ENCODE measurements at places on chromosomes 16 and 17.
A peak's percentile ranks its signal among the peaks of the same experiment; 100 is the strongest.

DNA sequence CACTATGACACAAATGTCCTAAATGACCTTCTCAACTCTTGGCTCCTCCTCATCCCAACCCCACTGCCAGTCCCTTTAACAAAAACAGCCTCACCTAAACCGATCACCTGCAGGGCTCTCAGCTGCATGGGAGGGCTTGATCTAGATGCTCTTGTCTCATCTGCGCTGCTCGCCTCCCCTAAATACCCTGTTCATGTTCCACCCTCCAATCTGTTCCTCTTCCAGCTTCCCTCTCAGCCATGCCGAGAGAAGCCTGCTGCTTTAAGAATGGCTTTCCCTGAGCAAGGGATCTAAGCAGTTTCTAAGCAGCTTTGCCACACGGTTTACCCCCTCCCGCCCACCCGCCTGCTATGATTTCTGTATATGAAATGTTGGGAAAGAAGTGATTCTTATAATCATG is 23.7 kb downstream of the PIPOX start:
- no peak for DNase-seq

DNA sequence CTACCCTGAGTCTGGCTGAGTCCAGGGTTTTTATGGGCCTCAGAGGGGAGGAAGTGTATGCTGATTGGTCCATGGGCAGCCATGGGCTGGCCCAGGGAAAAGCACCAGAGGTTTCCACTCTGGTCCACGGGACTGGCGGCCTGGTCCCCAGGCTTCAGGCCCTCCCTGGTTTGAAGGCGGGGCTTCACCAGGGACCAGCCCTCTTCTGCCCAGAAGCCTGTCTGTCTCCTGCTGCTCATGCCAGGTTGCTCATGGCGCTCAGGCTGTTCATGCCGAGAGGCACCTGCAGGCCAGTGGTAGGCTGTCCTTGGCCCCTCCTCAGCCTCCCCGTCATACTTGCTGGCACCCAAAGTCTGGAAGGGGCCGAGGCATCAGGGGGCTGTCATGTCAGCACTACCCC is 45.0 kb upstream of the CLEC19A start:
- no peak for DNase-seq

DNA sequence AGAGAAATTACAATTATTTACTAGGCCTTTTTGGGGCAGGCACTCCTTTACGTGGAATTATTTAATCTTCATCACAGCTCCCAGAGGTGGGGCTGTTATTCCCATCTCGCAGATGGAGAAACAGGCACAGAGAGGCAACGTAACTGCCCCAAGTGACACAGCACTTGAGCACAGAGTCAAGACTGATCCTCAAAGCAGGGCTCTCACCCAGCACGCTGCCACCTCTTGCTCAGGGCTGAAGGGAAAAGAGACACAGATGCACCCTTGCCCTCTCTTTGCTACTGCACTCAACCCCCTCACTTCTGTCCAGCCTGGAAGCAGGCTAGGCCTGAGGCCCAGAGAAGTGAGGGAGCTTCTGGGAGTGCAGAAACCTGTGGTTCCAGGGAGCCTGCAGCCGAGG is 4.4 kb downstream of the ADAM11 start:
- DNase-seq, result no peak

DNA sequence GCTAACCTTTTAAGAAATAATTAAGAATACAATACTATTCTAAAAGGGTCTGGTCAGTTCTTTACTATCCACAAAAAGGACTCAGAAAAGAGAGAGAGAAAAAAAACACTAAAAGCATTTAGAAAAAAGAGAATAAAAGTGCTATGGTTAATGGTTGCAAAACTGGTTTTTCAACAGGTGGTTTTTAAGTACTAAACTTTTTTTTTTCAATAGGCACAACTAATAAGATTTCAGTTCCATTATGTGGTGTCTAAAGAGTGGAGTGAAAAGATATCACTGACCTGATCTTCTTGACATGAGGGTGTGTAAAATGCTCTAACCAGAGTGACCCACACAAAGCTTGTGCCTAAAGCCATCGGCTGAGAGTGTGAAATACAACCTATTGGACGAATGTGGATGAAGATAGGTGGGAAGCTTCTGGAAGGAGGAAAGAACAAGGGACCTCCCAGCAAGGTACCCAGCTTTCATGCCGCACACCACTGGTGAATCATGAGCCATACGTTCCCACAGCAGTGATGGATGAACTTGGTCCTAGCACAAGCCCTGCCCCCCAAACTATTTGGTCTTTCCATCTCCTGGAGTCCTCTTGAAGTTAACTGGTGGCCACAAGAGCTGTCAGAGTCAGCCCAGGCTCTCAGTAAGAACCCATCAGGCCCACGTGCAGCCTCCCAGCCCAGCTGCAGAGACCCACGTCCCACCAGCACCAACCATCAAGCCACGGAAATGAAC is 103.0 kb downstream of the ZFHX3 start:
- DNase-seq, result no peak

DNA sequence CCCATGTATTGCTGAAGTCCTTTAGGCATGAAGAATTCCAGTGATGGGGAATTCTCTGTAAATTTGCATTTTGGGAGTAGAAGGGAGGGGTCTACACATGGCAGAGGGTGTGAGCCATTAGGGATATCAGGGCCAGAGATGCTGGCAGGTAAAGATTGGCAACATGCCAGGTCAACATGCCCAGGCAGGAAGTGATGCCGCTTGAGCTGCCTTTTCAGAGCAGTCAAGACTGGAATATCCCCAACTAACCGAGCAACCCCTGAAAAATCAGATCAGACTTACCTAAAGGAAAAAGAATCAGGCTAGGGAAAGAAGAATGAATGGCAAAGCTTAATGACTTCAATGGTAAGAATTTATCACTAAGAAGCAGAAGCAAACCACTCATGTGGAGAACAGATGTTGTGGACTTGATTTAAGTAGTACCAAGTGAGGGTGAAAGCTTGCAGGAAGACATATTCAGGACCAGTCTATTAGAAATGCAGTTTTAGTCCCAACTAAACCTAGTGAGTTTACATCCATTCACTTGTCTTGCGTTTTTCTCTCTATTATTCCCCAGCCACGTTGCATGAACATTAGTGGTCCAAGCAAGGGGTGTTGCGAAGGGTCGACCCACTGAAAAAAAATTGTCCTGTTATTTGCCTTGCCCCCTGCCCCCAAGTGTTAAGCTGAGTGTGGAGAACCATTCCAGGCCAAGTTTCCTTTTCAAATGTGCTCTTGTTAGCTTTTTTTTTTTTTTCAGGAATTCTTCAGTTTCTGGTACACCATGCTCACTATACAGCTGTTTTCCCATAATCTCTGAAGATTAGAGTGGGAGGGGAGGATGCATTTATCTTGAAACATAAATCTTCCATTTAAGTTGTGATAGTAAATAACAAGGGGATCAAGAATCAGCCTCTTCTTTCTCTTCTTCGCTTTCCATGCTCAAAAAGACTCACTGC is 105.2 kb downstream of the ABCA8 start:
- peak; percentile 71 for DNase-seq

DNA sequence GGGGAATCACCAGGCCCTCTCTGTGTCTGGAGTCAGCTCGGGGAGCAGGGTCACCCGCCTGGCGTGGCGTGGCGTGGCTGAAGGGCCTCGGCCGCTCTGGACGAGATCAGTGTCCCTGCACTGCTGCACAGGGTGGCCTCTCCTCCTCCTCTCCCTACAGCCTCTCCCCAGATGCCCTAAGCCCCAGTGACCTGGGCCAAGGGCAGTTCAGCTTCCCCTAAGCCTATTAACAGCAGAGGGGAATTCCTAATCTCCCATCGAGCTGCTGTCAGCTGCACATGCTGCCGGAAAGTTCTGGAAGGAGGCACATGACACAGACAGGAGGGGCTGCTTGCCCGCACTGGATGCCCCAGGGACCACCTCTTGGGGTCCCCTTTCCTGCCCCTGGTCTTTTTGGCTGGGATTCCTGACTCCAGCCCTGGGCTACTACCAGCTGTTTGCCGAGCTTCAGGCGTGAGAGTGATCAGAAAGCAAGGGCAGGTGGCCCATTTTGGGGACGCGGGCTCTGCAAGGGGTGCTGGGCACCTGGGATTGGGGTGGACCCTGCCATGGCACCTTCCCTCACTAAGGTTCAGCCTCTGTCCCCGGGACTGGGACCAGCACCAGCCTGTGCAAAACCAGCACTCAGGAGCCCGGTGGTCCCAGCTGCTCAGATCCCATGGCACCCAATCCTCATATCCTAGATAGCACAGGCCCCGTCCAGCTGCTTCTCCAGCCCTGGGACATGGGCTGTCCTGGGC is 794 bp downstream of the PDE6G start:
- no peak for DNase-seq

DNA sequence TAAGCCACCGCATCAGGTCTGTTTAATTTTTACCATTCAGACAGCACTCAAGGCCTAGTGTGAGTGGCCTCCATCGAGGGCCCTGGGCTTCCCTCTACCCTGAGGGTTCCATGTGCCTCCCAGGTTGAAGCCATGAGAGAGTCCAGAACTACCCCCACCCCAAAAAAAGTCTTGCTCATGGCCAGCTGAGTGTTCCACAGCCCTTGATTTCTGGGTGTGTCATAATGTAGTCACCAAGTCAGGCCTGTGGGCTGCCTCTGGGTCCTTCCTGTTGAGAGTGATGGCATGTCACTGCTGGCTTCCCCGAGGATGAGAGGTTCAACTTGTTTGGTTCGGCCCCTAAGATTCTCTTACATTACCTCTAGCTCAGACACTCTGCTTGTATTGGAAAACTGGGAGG is 100.6 kb downstream of the PITPNC1 start:
- DNase-seq, result peak; percentile 74

DNA sequence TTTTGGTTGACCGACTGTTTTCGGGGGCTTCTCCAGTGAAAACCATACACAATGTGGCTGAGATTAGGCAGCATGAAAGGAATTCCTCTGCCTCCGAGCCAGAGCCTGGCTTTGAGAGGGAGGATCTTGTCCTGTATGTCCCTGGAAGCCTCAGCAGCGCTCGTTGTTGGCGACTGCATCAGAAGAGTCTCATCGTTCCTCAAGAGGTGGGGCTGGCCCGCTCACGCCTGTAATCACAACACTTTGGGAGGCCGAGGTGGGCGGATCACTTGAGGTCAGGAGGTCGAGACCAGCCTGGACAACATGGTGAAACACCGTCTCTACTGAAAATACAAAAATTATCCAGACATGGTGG is 15.0 kb downstream of the HS3ST6 start:
- DNase-seq, result no peak

GRCh38 chr16:85201574-85201973 is 89.3 kb upstream of the CIBAR2 start:
- DNase-seq, result no peak

- no peak for DNase-seq
These were observed 6.8 kb downstream of the ZNF750 start for GRCh38 chr17:82832881-82833475.

GRCh38 chr17:49132317-49132698 is 261 bp upstream of the B4GALNT2 start:
- DNase-seq, result no peak

DNA sequence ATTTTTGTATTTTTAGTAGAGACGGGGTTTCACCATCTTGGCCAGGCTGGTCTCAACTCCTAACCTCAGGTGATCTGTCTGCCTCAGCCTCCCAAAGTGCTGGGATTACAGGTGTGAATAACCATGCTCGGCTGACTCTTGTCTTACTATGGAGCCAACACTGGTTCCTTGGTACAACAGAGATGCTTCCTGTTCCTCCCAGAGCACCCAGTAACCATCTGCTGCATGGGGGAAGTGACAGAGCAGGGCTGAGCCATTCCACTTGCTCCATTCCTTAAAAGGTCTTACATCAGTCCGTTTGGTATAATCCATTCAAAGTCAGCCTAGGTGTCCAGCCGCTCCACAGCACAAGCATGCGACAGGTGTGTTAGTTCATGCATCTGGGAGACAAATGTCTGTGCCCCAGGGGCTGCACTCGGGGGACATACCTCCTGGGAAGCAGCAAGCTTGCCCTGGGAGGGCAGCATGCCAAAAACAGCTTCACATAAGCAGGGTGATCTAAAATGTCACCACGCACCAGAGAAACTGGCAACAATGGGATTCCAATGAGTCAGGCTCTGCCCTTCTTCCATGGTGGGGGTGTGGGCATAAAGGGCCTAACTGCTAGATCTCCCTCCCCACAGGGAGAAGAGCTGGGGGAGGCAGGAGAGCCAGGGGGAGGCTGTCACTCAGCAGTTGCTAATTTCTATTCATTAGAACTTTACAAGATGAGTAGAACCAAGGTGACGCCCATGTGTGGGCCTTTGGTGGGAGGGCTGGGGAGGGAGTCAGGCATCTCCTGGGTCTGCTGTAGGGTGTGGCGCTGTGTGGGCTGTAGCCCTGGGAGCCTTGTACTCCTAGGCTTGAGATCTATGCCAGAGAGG is 35.5 kb downstream of the PIPOX start:
- peak; percentile 31 for DNase-seq

GRCh38 chr17:29744121-29744520 is 121.4 kb upstream of the CORO6 start:
- DNase-seq, result no peak

All from foreskin fibroblast (primary cell).